Stimulated activated CD4-positive, alpha-beta T cell treated with anti-CD3 and anti-CD28 coated beads, Interleukin-12 subunit alpha, Interleukin-12 subunit beta, amount 100 ng/mL, for 4 hours (primary cell): ENCODE measurements at places on chromosomes 1 and 21.

DNA sequence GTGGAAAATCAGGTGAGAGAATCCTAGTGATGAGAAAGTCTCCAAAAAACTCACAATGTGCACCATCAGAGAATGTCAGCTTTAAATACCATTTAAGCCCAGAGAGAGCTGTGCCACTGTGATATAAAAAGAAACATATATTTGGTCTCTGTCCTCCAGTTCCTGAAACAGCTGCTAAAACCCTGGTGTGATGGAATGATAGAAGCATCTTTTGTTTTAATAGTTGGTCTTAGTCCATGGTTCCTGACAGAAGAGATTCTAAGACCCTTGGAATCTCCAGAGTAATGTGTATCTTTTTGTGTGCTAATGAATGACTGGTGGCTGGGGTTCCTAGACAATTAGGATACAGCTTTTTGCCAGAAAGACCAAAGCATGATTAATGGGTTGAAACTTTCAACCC is 302.8 kb upstream of the B3GALT2 start:
- DNase-seq = no peak

- DNase-seq = no peak
Observed at GRCh38 chr1:67213164-67213563, 46.9 kb downstream of the IL23R start.

GRCh38 chr1:149977345-149977744 is 33.2 kb downstream of the OTUD7B start:
- no peak for DNase-seq

DNA sequence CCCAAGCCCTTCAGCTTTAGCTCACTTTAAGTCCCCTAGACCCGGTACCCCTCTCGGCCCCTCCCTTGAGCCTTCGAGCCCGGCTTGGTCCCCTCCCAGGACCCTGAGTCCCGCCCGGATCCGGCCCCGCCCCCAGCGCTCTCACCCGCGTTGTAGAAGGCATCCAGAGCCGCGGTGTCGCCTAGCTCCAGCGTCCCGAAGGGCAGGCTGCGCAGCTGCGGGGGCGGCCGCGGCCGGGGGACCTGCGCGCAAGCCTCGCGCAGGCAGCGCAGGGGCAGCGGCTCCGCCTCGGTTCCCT is 699 bp downstream of the MAP3K6 start:
- peak; percentile 71 for DNase-seq

DNA sequence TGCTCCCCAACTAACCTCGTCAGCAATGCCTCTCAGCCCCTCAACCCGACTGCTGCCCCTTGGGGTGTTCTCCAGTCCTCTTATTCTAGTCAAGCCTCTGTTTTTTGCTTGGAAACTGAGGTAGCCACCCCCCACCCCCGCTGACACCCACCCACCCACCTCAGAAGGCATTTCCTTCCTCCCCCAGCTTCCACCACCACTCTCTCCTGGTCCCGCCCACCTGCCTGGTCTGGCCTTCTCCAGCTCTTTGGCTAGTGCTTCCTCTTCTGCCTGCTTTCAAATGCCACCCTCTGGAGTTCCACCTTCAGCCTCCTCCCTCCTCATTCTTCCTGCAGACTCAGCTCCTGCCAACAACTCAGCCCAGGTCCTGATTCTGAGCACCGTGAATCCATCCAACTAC is 35.3 kb downstream of the OLFML2B start:
- DNase-seq = no peak

GRCh38 chr1:236785477-236785876 is 9.6 kb upstream of the MTR start:
- no peak for DNase-seq

DNA sequence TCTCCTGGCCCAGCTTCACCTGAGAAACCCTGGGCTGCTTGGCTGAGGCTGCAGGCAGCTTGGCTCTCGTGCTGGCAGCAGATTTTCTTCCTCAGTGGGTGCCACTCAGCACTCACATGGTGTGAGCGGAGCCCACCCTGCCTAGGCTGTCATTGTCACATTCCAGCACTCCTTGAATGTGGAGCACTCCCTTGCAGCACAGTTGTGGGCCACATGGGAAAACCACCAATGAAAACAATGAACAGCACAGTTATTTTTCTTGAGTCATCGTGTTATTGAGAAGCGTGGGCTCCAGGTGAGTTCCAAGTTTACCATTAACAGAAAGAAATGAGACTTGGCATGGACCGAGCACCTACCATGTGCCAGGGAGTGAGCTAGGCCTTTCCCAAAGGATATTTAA is 27.2 kb upstream of the TRIM67 start:
- no peak for DNase-seq

GRCh38 chr1:210003501-210003900 is 65.5 kb downstream of the SYT14 start:
- DNase-seq = no peak

DNA sequence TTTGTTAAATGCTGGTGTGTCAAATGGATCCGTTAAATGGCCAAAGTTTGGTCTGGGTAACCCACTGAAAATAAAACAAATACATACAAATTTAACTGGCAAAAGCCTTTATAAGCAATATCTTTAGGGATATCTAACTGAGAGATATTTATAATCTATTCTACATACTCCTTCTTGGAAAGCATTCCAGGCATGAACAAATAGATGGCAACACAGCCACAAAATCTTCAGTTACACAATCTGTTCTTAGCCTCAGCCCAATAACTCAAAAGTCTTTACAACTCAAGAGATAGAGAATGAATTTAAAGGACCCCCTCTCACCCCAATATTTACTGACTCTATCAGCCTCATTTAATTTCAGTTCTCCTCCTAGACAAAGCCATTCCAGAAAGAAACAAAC is 58.7 kb downstream of the NRDC start:
- DNase-seq = no peak

DNA sequence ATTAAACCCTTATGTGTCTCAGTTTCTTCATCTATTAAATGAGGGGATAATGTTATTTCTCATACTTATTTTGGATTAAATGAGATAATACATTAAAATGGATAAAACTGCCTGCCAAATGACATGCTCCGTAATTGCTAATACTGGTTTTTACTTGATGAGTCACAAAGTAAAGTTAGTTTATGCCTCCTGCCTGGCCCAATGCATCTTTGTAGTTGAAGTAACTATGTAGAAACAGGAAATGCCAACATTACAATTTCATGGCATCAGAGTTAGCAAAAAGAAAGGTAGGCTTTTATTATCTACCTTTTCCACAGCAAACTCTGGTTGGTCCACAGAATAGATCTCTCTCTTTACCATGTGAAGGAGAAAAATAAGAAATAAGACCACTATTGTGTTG is 214.5 kb downstream of the TBX15 start:
- no peak for DNase-seq

DNA sequence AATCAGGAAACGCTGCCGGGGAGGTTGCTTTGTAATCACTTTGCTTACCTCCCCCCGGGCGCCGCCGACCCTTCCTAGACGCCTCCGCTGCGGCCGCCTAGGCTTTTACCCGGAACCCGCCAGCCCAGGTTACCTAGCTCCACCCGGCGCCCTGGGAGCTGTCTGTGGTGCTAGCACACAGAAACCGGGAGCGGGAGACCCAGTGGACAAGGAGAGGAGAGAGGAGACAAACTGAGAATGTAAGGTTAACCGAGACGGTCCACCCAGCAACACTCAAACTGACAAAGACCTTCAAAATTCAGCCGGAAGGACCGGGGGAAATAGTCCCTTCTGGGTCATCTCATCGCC is 9.8 kb downstream of the BARHL2 start:
- no peak for DNase-seq

- no peak for DNase-seq
Observed at GRCh38 chr1:53982034-53982762, 35.8 kb downstream of the LDLRAD1 start.

GRCh38 chr21:45306832-45307571 is 19.3 kb upstream of the POFUT2 start:
- no peak for DNase-seq

DNA sequence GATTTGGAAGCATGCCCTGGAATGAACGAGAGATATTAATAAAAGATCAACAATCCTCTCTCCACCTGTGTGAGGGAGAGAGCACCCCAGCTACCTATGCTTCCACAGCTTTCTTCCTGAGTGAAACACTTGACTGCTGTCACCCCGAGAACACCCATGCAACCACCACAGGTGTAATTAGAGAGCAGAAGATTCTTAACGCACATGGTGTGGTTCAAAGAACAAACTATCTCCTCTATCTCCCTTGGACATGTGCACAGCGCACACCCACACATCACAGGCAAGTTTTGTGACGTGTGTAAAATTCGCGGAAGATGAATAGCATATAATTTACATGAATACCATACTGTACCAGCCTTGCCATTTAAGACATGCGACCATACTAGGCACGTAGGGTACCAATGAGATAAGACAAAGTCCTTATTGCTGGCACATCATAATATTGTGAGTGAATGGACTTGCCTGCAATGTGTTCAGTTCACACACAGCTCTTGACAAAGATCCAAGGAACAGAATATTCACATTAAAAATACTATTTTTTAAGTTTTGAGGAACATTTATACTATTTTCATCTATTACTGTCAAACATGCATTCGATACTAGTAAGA is 11.6 kb downstream of the ERRFI1 start:
- DNase-seq = no peak

DNA sequence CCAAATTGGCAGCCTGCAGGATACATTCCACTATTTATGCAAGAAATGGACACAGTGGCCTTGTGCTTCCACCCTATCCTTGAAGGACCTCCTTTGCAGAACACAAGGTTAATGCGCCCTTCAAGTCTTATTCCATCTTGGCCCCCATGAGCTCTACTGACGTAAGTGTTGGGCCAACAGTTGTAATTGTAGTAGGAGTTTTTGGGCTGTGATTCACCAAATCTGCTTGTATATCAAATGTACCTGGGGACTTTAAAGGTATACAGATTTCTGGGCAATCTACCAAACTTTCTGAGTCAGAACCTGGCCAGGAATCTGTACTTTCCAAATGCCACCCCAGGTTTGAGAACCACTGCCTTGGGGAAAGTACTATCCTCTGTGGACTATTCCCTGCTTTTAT is 100.9 kb upstream of the MARK1 start:
- DNase-seq = no peak

- DNase-seq = no peak
Observed at GRCh38 chr1:109804660-109805059, 40.9 kb upstream of the EPS8L3 start.

DNA sequence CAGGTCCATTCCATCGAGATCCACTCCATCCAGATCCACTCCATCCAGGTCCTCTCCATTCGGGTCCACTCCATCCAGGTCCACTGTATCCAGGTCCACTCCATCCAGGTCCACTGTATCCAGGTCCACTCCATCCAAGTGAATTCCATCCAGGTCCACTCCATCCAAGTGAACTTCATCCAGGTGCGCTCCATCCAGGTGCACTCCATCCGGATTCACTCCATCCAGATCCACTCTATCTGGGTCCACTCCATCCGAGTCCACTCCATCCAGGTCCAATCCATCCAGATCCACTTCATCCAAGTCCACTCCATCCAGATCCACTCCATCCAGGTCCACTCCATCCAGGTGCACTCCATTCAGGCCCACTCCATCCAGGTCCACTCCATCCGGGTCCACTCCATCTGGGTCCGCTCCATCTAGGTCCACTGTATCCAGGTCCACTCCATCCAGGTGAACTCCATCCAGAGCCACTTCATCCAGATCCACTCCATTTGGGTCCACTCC is 157.4 kb downstream of the HUNK start:
- DNase-seq = no peak

- DNase-seq = no peak
Observed at GRCh38 chr1:65341381-65341780, 32.0 kb downstream of the DNAJC6 start.

DNA sequence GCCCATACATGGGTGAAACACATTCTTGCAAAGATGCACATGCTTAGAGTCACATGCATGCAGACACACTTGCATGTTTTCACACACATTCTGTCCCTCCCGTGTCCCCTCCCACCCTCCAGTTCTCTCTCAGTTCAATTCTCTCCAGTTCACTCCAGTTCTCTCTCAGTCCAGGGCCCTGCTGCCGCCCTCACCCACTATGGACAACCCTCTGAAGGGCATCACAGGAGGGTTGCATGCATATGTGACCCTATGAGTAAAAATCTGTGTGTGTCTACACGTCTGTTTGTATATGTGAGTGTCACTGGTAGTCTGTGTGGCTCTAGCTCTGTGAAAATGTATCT is 21.8 kb upstream of the ADGRB2 start:
- DNase-seq = no peak

GRCh38 chr1:6959491-6959890 is 174.2 kb downstream of the CAMTA1 start:
- no peak for DNase-seq

GRCh38 chr1:163173121-163173520 is 29.6 kb downstream of the RGS5 start:
- no peak for DNase-seq

DNA sequence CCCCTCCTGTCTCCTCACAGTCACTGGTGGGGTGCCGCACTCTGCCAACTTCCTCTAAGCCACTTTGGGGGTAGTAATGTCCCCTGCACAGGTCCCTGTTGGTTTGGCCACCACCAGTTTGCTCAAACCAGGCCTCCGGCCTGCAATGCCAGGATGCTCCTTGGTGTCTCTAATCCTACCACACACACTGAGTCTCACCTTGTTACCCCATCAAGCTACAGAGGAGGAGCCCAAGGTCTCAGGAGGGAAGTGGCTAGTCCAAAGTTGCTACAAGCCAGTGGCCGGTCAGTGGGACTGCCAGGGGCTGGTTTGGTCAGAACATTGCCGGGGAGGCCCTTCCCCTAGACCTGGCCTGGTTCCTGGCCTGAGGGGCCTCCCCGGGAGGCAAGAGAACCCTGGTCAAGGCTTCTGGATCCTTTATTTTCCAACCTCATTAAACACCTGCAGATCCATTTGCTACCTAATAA is 21.5 kb upstream of the LRP8 start:
- no peak for DNase-seq

GRCh38 chr1:99677416-99677815 is 31.5 kb downstream of the PALMD start:
- DNase-seq = no peak

DNA sequence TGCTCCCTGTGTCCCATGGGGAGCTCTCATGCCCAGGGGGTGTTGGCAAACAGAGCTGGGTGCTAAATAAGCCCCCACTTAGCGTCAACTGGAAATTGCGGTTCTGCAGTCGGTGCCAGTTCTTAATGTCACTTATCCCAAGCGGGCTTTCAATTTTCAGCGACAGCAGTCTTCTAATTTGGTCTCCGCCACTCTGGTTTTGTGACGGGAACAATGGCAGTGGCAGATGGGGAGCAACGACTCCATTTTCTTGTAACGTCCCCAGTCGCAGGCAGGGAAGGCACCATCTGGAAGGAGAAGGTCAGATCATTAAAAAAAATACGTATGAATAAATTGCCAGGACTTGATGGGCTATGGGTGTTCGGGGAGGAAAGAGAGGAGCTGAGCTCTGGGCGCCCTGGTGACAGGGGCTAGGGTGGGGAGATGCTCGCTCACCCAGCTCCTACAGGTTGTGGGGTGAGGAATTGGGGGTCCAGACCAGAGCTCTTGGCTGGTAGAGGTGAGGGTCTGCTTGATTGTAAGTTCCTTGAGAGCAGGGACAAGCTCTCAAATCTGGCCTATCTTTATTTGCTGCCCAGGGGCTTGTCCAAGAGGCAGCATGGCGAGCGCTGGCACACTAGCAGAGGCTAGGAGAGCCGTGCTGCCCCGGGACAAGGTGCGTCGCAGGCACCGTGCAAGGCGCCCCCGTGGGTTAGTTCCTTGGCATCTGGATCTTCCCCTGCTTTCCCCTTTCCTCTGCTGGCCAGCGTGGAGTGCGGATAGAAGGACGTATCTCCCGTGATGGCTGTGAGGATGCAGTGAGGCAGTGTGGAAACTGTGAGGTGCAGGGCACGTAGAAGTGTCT is 105.8 kb downstream of the ARHGEF10L start:
- no peak for DNase-seq
